ENCODE measurements at places on chromosomes 1 and 21.

DNA sequence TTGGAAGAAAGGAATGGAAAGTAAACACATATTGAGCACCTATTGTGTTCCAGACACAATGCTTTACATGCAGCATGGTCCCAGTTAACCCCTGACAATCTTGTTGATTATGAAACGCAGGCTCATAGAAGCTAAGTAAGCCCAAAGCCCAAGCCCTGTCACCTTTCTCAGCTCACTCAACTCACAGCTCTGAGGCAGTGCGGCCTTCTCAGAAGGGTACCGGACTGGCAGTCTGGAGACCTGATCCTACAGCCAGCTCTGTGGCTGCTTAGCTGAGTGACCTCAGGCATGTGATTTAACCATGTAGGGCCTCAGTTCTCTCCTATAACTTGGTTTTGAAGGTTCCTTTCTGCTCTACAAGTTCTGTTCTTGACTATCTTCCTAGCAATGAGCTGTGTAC lies 464 bp upstream of the RNASEL start:
- DNase-seq: no peak

- no peak for DNase-seq
Observed at GRCh38 chr21:45316871-45317397, 29.2 kb upstream of the POFUT2 start.

- DNase-seq: no peak
Observed at GRCh38 chr1:9886092-9886742, 23.9 kb downstream of the CTNNBIP1 start.

DNA sequence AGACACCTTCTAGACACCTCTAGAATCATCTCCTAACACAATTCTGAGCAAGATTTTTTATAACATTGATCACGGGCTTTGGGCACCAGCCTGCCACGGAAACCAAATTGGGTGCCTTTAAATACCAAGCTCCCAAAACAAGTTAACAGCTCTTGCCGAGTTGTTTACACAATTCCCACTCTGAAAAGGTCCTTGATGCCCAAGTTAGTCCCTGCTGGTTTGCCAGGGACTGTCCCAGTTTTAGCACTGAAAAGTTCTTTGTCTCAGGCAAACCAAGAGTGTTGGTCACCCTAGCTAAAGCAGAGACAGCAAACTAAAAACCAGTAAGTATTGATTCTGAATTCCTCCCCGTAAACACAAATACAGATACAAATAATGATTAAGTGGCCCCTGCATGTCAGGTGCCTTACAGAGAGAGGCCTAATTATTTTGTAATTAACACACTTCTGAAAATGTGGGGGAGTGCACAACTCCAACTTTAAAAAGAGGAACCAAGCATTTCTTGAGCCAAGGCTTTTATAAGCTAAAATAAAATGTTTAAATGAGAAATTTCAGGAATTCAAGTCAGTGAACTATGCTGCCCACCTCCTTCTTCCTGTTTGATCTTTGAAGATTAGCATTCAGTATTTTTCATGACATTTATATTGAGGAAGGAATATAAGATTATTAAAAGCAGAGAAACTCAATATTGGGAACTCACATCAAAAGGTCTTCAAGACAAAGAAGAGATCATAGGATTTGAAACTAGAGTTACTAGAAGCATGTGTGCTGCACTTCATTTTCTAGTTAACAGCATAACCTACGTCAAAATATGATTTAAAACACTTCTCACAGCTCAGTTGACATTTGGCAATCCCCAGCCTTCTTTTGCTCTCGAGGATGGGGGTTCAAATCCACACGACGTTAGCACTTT lies 9.0 kb upstream of the UBE2U start:
- no peak for DNase-seq

- no peak for DNase-seq
Observed at GRCh38 chr1:180267211-180267561, 37.1 kb downstream of the LHX4 start.

DNA sequence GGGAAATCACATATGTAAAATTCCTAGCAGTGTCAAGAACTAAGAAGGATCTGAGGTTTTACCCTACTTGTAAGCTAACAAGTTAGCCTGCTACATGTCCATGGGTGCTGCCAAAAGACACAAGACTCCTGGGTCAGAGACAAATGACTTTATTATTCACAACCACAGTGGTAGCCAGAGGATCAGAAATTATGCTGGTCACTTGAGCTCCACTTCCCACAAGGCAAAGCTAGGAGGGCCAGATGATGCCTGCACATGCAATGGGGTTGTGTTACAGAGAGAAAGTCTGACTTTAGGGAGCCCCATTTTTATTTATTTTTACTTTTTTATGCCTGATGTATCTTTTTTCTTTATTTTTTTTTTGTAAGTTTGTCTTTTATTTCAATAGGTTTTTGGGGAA lies 136.8 kb downstream of the S1PR1 start:
- DNase-seq: no peak

DNA sequence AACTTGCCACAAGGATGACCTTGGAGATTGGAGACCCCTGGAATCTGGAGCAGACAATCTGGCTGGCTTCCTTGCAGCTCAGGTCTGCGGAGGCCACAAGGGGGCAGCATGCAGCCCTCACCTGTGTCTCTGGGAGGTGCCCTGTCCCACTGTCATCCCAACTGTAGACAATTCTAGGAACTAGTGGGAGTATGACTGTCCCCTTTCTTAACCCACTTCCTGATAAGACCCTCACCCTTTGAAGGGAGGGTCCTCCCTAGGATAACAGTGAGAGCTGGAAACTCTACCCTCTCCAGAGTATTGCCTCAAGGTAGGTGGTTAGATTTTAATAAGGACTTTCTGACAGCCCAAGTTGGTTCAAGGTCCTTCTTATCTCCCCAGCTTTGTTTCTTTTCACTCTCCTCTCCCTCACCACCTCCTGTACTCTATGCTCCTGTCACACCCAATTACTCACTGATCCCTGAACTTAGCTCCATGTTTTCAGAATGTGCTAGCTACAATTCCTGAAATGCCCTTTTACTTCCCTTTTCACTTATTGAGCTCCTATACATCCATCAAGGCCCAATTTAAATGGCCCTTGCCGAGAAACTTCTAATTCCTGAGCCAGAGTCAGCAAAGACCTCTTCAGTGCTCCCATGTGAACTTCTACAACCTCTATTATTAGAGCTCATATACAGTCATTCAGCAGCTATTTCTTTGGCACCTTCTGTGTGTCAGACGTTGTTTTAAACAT lies 9.2 kb upstream of the KCNQ4 start:
- peak; percentile 25 for DNase-seq

- DNase-seq: no peak
Observed at GRCh38 chr1:65527190-65527589, 106.7 kb downstream of the LEPR start.

DNA sequence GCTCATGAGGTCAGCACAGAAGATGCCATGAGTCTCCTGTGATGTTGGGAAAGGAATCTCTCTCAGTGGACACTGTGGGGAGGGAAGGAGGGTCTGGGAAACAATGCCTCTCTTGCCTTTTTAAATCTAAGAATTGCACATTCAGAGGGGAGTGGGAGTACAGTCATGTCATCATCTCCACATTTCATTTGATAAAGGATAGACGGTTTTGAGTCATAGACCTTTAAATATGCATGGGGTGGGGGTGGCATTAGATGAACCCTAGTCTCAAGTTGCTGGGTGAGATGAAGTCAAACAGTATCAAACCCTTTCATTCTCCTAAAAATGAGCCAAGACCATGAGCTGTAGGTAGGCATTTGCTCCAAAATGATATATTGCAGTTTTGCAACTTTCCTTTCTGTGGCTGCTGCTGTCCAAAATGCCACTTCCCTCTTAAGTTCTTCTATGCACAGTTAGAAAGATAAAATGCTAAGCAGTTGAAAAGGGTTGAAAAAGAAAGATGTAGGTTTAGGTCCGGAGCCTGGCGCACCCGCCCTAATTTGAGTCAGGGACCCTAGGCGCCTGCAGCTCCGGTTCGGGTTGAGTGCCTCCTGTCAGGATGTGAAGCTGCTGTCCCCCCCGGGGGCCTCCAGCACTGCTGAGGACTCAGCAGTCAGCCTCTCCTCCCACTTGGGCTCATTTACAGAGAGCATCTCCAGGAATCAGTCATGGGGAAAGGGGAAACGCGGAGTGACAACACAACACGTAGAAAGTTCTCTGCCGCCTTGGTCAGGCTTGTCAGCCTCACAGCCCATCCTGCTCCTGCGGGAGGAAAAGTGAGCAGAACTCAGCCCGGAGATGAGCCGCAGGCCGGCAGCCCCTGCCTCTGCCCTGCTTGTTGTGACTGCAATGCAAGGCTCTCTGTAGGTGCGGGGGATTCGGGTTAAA lies 479.3 kb upstream of the RUNX1 start:
- DNase-seq: peak; percentile 17

GRCh38 chr1:42981255-42981805 lies 22.7 kb upstream of the SLC2A1 start:
- DNase-seq: no peak

DNA sequence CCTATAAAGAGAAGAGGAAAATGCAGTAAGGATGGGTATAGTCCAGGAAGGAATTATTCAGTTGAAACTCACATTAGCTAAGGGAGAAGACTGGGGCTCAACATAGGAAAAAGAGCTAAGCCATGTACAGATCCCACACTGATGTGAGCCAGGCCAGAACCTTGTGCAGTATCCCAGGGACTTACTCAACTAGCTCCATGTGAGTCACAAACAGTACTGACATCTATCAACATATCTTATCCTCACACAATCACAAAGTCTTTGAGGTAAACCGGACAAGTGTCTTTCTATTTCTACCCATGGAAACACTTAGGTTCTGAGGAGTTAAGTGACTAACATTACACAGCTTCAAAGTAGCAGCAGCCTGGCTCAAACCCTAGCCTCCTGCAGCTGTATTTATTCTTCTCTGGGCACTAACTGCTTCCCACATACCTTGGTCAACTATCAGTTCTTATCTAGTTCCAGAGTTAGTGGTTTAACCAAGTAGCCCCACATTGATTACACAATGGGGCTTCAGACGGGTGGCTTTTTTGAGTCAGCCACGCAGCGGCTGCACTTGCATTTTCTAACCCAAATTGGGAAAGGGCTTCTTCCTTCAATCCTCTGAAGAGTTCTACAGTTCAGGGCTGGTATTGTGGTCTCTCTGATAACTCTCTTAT lies 9.5 kb downstream of the CD5L start:
- DNase-seq: no peak

GRCh38 chr1:16717336-16718098 lies 22.8 kb upstream of the RNU1-4 start:
- DNase-seq: no peak

DNA sequence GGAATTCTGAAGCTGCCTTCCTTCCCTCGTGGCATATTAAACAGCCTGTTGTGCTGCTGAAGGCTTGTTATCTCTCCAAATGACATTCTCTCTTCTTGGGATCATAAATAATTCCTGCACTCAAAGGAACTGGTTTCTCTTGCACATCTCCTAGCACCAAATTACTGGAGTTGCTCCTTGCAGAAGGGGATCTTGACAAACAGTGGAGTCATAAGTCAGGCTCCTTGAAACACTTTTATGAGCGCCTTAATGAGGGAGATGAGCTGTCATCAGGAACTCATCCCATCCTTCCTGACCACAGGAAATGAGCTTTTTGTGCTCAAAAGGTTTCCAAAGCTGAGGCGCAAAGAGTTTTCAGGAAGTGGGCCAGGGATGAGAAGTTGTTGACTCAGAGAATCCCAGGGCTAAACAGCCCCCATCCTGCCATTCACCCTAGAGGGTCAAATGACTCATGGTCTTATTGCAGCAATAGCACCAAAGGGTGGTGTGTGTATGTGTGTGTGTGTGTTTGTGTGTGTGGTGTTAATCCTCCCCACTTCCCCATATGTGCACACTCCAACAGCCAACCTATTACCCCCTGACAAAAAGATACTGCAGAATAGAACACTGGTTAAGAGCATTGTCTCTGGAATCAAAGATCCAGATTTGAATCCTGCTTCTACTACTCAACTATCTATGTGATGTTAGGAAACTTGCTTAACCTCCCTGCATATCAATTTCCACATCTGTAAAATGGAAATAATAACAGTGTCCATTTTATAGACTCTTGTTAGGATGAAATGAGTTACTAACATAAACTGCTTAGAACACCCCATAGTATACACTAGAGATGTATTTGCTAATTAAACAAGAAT lies 2.8 kb upstream of the PHC2 start:
- DNase-seq: no peak

DNA sequence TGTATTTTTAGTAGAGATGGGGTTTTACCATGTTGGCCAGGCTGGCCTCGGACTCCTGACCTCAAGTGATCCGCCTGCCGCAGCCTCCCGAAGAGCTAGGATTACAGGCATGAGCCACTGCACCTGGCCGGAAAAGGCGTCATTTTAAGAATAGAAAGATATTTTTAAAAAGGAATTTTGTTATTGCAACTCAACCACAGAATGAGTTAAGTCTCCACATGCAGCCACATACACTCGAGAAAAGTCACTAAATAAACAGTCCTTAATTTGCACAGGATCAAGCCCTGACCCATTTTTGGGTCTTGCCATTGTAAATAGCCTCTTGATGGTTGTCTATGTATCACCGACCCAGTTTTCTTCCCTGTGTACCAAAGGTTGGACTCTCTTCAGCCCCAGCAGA lies 85.5 kb downstream of the FBXO2 start:
- no peak for DNase-seq

DNA sequence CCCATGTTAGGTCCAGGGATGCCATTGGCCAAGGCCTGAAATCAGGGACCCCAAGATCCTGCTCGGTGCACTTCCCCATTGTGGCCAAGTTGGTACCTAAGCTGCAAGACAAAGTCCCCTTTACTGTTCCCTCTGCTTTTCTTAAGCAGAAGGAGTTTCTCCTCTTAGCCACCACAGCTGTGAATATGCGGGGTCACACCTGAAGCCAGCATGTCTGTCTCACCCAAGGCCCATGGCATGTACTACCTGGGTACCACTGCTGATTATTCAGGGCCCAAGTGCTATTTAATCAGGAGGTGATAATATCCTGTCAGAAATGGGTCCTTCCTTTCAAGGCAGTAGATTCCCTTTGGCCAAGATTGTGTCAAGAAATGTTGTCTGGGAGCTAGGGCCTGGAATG lies 133.9 kb upstream of the DNAH14 start:
- no peak for DNase-seq

DNA sequence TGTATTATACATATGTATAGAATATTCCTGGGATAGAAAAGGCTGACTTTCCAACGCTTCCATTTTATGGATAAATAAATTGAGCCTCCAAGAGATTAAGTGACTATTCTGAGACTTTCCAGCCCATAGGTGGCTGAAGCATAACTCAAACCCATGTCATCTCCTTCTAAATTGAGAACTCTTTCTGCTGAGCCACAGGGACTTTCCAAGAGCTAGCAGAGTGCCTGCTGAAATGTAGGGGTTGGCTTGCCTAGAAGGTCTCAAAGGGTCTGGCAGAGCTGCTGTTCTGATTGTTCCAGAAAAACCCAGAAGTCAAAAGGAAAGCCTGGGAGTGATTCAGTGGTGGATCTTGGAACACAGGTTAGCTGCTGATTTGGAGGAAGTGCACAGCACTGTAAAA lies 146.4 kb upstream of the BEND5 start:
- DNase-seq: no peak

GRCh38 chr1:13812456-13813397 lies 112.7 kb downstream of the PRDM2 start:
- no peak for DNase-seq
